ENCODE measurements at places on chromosomes 3 and 15.

DNA sequence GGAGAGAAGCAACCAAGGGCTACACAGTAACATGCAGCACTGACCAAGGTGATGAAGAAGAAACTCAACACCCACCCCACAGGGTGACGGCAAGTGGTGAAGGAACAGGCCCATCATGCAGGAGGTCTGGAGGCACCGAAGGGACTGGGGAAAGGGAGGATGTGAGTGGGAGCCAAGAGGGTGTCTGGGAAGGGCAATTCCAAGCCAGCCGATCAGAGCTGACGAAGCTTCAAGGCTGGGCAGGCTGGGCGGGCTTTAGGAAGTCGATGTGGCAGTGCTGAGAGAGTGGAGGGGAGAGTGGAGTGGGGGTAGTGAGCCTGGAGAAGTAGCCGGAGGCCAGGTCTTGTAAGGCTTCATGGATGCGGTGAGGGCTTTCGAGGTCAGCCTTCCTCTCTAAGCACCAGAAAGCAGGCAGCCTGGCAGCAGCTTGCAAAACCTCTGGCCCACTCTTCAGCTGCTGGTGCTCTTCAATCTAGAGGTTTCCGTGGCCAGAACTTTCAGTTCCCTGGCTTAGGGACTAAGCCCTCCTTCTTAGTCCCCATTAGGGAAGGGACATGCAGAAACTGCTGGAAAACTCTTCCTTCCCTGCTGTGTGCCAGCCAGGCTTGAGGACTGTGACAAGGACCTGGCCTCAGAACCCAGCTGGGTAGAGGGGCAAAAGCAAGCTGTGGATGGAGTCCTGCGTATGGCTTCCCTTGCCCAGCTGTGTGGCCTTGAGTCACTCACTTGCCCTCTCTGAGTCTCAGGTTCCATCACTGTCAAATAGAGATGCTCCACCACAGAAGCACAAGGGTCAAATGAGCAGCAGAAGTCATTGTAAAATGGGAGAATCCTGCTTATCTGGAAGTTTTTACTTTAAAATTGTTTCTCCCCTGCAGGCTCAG is 72.1 kb downstream of the TLE3 start:
- DNase-seq, result no peak

DNA sequence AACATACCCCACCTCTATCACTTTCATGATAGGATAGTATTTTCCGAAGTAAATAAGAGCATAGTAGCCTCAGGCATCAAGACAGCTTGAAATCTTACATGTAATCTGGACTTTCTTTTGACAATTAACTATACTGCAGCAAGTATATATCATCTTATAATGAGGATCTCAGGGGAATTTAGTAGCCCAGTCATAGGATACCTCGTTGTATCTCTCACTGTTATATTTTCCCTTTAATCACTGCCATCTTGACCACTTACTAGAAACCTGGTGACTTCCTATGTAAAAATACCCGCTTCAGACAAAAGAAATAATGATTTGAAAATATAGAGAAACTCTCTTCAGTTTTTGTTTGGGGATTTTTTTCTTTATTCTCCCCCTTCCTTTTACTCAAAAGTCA is 88.2 kb downstream of the SERPINI1 start:
- DNase-seq, result no peak

DNA sequence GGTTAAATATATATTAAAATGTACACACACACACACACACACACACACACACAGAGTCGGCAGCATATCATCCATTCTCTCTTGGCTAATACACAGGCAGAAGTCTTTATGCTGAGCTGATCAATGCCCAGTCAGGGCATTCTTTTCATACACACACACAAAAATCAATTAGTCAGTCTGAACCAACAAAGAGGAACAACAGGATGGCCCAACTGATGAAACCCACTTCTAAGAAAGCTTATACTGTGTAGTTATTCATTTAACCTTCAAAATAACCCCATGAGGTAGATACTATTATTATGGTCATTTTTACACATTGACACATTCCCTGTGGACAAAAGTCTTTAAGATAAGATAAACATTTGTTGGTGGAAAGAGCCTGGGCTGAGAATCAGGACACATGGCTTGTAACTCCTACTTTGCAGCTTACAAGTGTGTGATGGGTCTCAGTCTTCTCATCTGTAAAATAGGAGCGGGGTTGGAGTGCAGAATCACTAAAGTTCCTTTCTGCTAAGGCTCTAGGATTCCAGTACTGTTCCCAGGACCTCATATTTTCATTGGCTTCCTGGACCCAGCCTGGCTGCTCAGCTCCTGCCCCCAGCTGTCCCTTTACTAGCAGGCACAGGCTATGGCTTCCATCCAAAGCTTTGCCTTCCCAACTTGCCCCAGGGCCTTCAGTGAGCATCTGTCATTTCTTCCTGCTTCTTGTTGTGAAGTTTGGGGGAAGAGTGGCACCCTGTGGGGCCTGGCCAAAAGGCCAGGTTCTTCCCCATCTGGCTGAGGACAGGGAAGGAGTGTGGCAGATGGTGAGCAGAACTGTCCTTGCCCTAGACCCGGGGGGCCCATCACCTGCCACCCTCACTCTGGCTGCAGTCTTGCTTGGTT is 27.2 kb upstream of the GLCE start:
- no peak for DNase-seq

GRCh38 chr3:4758957-4759656 is 220.1 kb upstream of the BHLHE40 start:
- DNase-seq, result no peak

DNA sequence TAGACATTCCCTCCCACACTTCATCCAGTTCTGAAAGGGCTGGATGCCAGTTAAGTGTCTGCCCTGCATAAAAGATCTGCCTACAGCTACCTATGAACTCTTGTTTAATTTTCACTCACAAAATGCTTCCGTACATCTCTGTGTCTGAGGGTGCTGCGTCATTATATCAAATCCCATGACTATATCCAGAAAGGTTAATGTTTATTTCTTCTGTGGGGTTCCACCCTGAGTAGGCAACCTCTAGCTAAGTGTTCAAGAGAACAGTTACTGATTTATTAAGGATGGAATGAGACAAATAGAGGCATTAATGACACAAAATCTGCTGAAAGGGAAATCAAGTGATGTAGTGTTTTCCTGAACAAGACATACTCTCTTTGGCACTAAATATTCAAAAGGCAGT is 220.2 kb downstream of the MTHFS start:
- no peak for DNase-seq

DNA sequence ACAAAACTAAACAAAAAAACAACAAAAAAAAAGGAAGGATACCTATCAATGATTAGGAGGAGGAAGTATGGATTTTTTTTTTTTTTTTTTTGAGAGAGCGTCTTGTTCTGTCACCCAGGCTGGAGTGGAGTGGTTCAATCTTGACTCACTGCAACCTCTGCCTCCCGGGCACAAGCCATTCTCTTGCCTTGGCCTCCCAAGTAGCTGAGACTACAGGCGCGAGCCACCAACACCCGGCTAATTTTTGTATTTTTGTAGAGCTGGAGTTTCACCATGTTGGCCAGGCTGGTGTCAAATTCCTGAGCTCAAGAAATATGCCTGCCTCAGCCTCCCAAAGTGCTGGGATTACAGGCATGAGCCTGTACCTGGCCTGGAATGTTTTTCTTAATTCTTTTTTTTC is 195.8 kb downstream of the CBLB start:
- DNase-seq, result no peak

DNA sequence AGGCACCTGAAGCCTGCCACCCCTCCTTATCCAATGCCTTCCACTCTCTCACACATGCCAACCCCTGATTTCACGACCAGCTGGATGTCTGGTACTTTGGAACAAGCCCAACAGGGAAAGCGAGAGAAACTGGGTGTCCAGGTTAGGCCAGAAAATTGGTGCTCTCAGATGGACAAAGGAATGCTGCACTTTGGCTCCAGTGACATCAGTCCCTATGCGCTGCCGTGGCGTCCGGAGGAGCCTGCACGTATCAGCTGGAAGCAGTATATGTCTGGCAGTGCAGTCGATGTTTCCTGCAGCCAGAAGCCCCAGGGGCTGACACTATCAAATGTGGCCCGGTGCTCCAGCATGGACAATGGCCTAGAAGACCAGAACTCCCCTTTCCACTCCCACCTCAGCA is 45.2 kb downstream of the CDAN1 start:
- no peak for DNase-seq

DNA sequence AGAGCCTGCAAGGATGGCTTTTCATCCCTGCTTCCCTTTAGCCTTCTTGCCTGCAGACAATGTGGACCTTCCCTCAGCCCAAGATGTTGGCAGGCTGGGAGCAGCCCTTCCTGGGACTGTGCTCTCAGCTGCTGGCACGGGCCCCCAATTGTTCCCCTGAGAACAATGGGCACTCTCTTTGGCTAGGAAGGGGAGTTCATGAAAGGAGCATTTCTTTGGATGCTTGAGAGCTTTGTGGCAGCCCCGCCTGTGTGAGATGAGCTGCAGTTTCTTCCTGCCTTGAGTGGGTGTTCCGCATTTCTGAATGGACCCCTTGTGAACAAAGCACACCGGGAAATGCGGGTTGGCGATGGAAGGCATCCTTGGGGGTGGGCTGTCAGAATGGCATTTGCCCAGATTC is 35.0 kb upstream of the BSN start:
- no peak for DNase-seq

DNA sequence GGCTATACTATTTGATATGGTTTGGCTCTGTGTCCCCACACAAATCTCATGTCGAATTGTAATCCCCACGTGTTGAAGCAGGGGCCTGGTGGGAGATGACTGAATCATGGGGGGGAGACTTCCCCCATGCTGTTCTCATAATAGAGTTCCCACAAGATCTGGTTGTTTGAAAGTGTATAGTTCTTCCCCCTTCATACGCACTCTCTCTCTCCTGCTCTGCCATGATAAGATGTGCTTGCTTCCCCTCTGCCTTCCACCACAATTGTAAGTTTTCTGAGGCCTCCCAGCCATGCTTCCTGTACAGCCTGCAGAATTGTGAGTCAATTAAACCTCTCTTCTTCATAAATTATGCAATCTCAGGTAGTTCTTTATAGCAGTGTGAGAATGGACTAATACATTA is 290.1 kb upstream of the CHRM5 start:
- no peak for DNase-seq

DNA sequence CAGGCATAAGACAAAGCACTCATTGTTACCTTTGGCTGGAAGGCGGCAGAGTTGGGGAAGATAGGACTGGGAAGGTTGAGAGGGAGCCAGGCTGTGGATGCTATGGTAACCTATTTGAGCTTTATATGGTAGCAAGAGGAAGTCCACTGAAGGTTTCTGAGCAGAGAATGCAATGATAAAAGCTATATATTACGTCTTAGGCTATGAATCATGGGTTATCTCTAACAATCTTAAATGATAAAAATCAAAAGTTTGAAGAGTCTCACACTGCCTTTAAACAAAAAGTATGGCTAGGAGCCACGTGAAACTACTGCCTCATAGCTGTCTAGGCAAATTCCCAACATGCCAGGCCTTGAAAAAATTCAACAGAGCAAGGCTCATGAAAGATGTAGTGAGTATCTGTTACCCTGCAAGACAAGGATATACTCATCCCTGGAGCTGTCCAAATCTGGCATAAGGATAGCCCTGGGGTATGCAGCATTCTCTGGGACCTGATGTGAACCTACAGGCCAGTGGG is 4.1 kb downstream of the P3H2 start:
- DNase-seq, result no peak

- no peak for DNase-seq
These were observed 429.9 kb downstream of the TBL1XR1 start for GRCh38 chr3:176767385-176767784.

- DNase-seq, result no peak
These were observed 192.3 kb upstream of the P2RY1 start for GRCh38 chr3:152642658-152643057.

DNA sequence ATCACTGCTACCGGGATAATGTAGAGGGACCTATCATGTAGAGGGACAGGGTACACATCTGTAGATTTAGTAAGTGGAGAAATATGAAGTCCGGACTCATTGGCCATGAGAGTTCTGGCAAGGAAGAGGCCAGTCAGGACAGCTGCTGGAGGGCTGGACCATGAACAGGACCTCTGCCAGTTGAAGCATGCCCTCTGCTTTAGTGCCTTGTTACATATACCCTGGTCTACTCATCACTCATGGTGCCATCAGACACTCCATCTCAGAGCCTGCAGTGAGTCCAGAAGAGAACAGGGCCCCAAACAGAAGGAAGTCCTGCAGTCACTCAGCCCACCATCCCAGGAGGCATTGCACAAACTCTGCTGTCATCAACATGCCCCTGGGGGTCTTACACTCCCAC is 54.7 kb upstream of the CA12 start:
- DNase-seq, result no peak

GRCh38 chr3:185422677-185423076 is 59.7 kb downstream of the MAP3K13 start:
- no peak for DNase-seq

GRCh38 chr3:39869890-39870289 is 60.5 kb downstream of the MYRIP start:
- DNase-seq, result no peak

- no peak for DNase-seq
These were observed 242.8 kb downstream of the CHST2 start for GRCh38 chr3:143362115-143362991.

GRCh38 chr3:190491533-190492054 is 22.3 kb upstream of the IL1RAP start:
- DNase-seq, result no peak

GRCh38 chr3:194220901-194221326 is 85.0 kb downstream of the HES1 start:
- DNase-seq, result no peak

- no peak for DNase-seq
These were observed 100.8 kb downstream of the OPA1 start for GRCh38 chr3:193693774-193694173.

GRCh38 chr3:113828600-113828999 is 10.0 kb upstream of the GRAMD1C start:
- DNase-seq, result no peak

DNA sequence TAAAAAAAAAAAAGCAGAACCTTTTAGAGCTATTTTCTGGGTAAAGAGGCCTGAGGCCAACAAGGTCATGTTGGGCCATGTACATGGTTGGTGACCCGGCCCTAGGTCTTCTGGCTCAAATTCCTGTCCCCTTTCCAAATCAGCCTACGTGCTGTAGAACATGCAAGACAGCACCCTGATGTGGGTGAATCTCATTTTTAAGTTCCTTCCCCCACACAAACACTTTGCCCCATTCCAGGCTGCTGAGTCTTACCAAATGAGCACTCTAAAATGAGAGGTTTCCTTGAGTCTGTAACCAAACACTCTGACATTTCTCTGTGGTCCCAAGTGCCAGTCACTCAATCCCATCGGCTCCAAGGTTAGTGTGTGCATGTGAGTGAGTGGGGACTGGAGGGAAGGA is 9.4 kb downstream of the BCL6 start:
- DNase-seq, result no peak

- no peak for DNase-seq
These were observed 524.7 kb upstream of the MCTP2 start for GRCh38 chr15:93706495-93707292.

DNA sequence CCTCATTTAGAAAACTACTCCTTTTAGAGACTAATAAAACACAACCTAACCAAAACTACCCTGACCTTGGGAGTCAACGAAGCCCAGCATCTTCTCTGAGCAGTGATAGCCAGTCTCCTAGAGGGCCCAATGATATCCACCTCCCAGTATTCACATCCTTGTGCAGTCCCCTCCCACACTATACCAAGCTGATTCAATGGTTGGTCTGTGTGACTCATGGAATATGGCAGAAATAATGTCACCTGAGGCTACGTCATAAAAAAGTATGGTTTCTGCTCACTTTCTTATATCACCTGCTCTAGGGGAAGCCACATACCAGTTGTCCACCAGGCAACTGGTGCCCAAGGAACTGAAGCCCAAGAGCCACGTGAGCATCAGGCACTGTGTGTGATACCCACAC is 21.4 kb upstream of the USF3 start:
- no peak for DNase-seq

All from stimulated activated CD8-positive, alpha-beta memory T cell treated with anti-CD3 and anti-CD28 coated beads, Interleukin-7, amount 100 ng/mL, for 24 hours (primary cell).